ENCODE measurements at places on chromosomes 4 and X.
A peak's percentile ranks its signal among the peaks of the same experiment; 100 is the strongest.

GRCh38 chr4:1055721-1056590, 44.5 kb downstream of the FGFRL1 start:
- peak; percentile 49 for DNase-seq

GRCh38 chr4:43066415-43066814, 173.9 kb downstream of the GRXCR1 start:
- no peak for DNase-seq

- DNase-seq, result no peak
These were observed 28.9 kb upstream of the ACSL1 start for GRCh38 chr4:184854673-184855072.

- no peak for DNase-seq
These were observed 272.9 kb downstream of the FBXO8 start for GRCh38 chr4:174010547-174010946.

DNA sequence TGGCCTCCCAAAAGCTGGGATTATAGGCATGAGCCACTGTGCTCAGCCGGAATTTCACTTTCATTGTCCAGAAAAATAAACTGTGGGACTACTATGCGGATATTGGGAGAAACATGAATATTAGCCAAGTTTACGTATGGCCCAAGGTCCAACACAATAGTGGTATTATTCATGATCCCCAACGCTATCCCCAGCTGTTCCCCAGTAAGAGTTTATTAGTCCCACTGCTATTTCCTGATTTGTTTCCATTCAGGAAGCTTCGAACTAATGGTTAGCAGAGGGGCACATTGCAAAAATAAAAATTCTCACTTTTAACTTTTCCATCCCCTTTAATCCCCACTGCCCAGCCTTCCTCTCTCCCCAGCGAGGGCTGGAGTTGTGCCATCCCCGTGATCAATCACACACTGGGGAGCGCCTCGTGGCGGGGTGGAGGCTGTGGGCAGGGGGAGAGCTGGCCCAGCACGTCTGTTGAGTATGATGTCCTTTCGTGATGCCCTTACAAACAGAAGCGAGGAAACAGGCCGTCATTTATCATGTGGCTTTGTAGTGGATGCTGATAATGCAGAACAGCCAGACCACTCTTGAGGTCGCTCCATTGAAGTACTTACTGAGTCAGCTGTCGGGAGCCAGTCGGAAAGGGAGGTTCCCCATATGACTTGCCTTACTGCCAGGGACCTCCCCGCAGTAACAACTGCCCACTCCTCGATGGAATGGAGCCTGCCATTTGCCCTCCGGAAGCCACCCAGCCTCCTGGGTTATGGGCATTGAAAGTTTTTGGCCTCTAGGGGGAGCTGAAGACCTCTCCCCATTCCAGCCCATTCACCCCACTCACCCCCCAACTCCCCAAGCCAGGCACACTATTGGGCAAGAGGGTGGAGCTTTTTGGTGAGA, 117.0 kb downstream of the KDR start:
- DNase-seq, result peak; percentile 98

GRCh38 chr4:55635741-55636655, at the start of gene NMU:
TSS of gene NMU (minus strand) at chr4:55636298. CDS start at chr4:55636192, 106 bp downstream.
- peak; percentile 6 for DNase-seq

- DNase-seq, result no peak
These were observed 237.2 kb upstream of the ITM2A start for GRCh38 chrX:79604364-79604763.

DNA sequence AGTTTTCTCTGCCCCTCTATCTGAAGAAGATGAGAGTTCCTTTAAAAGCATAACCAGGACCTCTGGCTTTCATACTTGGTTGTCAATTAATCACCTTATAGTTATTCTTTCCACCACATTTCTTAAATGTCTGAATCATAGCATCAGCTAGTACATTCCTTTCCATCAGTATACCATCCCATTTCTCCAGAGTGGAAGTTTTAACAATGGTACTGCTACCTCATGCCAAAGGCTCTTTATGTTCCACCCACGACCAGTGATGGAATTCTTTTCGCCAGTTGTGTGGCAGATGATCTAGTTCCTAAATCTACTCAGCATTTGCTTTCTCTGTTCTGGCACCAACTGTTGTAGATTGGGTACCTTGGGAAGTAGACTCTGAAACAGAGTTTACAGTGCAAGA, 379.8 kb downstream of the ZNF674 start:
- DNase-seq, result no peak

DNA sequence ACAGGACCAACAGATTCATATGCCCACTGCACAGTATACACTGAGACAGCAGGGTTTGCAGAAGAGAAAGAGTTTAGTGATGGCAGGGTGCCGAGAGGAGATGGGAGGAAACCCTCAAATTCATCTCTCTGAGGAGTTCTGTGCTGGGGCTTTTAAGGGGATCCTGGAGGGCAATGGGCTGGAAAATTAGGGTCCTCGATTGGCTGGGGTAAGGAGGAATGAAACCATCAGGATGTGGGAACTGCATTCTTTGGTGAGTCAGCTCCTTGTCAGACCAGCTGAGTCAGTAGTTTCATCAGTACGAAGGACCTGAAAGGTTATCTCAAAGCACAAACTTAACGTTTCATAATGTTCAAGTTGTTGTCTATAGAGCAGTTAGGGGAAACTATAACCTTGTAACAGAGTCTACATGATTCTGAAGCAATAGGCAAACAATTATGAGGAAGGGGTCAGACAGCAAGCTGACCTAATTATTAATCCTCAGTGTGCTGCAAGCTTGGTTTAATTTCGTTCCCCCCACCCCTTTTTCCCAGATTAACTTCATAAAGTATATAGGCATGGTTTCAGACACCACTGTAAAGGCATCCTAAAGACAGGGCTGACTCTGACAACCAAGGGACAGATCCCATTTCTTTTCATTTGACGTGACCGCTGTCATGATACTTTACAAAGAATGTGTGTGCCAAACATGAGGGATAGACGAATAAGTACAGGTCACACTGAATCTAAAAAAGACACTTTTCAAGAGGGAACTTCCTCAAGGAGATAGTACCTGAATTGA, 1.5 kb upstream of the MSMO1 start:
- peak; percentile 77 for DNase-seq

- DNase-seq, result peak; percentile 87
These were observed 51.2 kb upstream of the TADA2B start for GRCh38 chr4:6991771-6992557.

- DNase-seq, result no peak
These were observed 672.8 kb upstream of the GNPDA2 start for GRCh38 chr4:45399116-45399515.

- DNase-seq, result no peak
These were observed 55.3 kb upstream of the KCNIP4 start for GRCh38 chr4:22003878-22004277.

- no peak for DNase-seq
These were observed 8.3 kb downstream of the GPRIN3 start for GRCh38 chr4:89299153-89299791.

GRCh38 chr4:27245216-27245615, 384.6 kb downstream of the STIM2 start:
- DNase-seq, result no peak

DNA sequence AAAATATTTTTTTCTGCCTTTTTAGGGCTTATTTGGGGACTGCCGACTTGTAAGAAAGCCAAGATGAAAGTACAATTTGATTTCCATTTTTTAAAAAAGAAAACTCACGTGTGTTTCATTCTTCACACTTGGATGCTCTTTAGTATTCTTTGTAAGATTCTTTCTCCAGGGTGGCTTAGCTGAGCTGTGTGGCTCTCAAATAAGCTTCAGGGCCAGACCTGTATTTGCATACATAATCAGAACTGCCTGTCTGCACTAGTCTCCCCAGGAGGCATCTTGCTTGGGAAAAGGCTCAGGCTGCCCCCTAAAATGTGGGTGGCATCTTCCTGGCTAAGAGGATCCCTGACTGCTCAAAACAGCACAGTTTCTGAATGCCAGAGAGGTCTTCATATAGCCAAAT, 498.4 kb downstream of the MID1IP1 start:
- DNase-seq, result no peak

- no peak for DNase-seq
These were observed 16.6 kb downstream of the BST1 start for GRCh38 chr4:15719506-15719905.

GRCh38 chrX:35291013-35291412, 348.4 kb downstream of the FAM47B start:
- DNase-seq, result no peak

GRCh38 chrX:54843050-54843449, 35.5 kb downstream of the MAGED2 start:
- no peak for DNase-seq

GRCh38 chr4:112526061-112526460, 10.1 kb upstream of the NEUROG2 start:
- DNase-seq, result no peak

Data from lung microvascular endothelial cell (primary cell).